Mucosa of descending colon (tissue), 3 donors: ENCODE measurements at places on chromosomes 7 and 10.

- DNase-seq = no peak
Observed at GRCh38 chr10:74975758-74976157, 135.7 kb upstream of the SAMD8 start.

GRCh38 chr7:35753761-35754603 lies 46.9 kb upstream of the SEPTIN7 start:
- DNase-seq = no peak

GRCh38 chr7:1078519-1078918 lies 9.4 kb upstream of the GPER1 start:
- no peak for DNase-seq

GRCh38 chr7:124071843-124072242 lies 39.0 kb upstream of the TMEM229A start:
- no peak for DNase-seq

GRCh38 chr7:10707519-10707918 lies 266.2 kb upstream of the PHF14 start:
- no peak for DNase-seq

DNA sequence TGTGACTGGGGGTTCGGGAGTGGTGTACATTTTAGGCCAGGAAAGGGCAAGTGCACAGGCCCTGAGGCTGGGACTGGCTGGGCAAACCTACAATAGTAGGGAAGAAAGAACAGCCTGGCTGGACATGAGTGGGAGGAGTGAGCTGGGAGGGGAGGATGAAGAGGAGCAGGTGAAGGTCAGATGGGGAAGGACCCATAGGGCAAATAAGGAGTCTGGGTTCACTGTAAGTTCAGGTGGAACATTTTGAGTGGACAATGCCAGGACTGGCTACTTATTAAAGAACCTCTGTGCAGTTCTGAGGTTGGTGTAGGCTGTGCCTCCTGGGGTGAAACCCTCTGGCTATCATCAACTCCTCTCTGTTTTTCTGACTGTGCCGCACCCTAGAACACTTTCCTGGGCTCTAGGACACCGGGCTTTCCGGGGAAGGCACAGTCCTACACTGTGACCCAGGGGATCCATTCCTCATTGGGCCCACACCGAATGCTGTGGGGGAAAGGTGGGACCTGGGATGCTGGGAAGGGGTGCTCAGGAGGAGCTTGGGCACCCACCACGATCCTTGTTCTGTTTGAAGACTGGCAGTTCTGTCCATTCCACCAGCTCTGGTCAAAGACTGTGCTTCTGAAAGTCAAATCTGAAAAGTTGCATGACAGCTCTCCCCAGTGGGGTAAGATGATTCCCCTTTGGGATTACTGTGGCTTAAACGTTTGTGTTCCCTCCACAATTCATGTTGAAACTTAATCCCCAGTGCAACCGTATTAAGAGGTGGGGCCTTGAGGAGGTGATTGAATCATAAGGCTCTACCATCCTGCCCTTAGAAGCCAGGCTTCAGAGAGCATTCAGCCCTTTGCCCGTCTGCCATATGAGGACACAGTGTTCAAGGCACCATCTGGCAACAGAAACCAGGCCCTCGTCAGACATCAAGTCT lies 4.0 kb upstream of the MMP21 start:
- DNase-seq = no peak

- no peak for DNase-seq
Observed at GRCh38 chr10:76404531-76404930, 973.1 kb downstream of the LRMDA start.

GRCh38 chr10:121899727-121900126 lies 28.1 kb downstream of the ATE1 start:
- DNase-seq = no peak

DNA sequence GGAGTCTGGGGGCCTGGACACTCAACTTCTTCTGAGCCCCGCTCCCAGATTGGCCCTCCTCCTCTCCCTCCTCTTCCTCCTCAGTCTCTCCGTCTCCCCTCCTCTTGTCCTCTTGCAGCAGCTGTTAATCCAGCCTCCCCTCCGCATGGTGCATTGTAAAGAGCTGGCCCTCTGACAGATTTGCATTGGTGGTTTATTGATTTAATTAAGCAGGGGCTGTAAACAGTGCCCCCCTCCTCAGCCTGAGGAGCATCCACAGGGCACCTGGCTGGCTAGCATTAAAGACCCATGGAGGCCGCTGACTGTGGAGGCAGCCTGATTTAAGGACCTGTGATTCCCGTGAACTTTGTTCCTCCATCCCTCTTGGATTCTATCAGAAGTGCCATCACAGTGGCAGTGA lies 28.9 kb upstream of the PCBD1 start:
- no peak for DNase-seq

DNA sequence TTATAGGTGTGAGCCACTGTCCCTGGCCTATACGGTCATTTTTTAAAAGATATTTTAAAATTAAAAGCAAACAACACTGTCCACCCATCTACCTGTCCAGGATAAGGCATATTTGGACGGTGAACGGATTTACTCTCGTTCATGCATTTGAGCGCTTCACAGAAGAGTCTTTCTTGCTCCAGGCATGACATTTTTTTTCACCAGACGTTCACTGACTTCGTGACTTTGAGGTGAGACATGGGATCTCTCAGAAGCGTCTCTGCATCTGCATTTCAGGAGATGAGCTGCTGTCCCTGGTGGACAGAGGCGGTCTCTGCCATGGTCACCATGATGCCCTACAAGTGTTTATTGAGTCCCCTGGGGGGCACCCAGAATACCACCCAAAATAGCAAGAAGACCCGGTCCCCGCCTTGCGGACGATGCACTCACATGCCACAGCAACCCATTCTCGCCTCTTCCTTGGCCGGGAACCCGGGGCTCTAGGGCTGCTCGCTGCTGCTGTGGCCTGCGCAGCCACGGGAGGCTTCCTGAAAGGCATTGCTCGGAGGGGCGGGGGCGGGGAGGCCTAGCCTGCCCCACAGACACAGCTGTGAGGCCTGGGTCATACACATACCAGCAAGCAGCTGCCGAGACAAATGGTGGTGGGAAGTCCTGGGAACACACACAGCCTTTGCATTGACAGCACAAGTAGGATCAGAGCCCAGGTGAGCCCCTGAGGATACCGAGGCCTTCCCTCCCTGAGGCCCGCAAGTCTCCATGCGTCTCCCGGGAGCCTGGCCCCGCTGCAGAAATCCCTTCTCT lies 84.4 kb downstream of the RGS10 start:
- DNase-seq = no peak

DNA sequence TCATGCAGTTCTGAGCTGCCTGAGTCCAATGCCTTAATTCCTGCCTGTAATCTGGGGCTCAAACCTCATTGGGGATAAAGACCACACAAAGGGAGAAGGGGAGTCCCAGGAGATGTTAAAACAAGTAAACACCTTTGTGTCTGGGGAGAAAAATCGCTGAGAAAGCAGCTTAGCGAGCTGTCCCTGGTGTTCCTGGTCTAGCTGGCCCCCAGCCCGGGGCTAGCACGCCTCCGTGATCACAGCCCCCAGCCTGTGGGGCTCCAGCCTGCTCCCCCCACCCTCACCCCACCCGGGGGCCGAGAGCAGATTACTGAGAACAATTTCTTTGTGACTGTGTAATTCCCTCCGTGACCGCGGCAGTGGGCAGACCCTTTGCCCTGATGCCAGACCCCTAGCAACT lies 24.8 kb downstream of the DPCD start:
- no peak for DNase-seq

DNA sequence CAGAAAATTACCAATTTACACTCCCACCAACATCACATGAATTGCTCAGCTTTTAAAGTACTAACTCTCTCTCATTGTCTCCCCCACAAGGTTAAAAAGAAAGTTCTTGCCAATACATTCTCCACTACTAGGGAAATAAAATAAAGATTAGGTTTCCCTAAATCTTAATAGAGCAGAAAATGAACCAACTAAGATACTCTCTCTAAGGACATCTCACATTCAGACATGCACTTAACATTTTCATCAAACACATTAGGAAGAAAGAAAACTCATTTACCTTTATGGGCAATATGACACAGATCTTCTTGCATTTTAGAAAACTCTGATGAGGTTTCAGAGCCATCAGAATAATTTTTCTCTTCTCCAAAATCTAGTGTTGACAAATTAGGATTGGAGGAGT lies 104.1 kb upstream of the GSDME start:
- DNase-seq = no peak

DNA sequence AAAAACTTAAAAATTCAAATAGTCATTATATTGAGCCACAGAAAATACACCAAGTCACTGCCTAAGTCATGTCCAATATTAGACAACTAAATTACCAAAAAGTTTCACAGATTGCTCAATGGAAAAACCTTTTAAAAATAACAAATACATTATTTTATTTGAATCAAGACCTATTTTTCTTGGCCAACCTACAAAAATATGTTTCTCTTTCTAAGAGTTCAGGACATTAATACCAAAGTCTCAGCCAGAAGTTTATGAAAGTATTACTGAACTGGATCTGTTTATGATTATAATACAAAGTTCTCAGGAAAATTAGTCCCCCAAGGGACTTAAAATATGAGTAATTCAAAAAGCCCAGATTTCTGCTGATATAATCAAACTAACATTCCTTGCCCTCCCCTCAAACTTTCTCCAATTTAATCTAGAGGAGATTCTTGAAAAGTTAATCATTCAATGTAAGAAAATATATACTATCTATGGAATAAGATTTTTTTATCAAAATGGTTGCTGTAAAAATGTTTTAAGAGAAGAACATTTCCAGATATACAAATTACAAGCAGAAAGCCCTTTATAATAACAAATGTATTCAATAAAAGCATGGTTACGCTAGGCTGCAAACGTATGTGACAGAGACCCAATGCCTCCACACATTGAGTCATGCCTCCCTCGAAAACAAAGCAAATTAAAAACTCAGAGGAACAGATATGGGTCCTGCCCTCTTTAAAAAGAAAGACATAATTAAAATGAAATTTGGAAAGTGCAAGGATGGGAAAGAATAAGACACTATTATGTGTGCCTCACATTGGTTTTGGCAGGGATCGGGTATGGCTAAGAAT lies 381.6 kb downstream of the PARD3 start:
- DNase-seq = no peak

DNA sequence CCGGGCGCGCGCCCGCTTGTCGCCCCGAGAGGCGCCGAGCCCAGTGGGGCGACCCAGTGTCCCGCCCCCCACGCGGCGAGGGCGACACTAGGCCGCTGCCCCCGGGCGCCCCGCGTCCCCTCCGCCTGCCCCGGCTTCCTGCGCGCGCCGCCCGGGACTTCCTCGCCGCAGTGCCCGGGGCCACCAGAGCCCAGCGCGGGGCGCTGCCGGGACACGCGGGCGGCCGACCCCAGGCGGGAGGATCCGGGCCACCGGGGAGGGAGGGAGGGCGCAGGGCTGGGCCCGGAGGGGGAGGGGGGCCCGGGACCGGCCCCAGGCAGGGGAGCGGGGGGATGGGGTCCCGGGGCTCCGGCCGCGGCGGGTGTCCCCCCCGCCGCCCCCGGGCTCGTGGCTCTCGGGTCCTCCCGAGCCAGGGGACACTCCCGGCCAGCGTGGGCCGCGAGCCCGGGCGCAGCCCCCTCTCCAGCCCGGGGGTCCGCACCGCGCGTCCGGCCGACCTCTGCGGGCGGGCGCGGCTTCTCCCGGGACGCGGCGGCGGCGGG lies 435 bp upstream of the PWWP2B start:
- peak; percentile 85 for DNase-seq

GRCh38 chr7:86644282-86645224 lies 844 bp downstream of the GRM3 start:
- peak; percentile 20 for DNase-seq
